ENCODE measurements at places on chromosomes 7 and 10.

DNA sequence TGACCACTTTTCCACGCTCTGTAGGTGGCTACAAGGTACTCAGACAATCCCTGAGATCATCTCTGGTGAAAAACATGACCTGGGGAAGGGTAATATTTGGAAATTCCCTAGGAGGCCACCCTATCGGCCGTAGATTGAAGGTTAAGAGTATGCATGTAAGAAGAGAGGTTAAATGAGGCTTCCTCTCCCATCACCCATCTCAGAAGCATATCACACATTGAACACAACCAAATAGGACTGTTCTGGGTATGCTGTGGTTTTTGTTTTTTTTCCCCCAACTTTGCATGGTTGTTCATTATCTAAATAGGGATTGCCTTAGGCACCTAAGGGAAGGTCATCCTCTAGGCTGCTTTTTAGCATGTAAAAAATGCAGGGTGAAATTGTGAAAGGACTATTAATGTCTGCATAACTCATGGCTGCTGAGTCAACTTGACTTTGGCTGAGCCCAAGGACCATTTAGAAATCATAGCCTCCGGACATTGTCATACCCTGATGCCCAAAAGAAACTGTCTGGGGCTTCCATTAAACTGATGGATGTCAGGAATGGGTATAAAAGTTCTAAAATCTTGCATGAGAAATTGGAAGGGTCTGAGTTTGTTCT lies 24.7 kb upstream of the ST8SIA6 start:
- DNase-seq: no peak

- no peak for DNase-seq
Observed at GRCh38 chr10:28180654-28181053, 122.2 kb downstream of the MPP7 start.

DNA sequence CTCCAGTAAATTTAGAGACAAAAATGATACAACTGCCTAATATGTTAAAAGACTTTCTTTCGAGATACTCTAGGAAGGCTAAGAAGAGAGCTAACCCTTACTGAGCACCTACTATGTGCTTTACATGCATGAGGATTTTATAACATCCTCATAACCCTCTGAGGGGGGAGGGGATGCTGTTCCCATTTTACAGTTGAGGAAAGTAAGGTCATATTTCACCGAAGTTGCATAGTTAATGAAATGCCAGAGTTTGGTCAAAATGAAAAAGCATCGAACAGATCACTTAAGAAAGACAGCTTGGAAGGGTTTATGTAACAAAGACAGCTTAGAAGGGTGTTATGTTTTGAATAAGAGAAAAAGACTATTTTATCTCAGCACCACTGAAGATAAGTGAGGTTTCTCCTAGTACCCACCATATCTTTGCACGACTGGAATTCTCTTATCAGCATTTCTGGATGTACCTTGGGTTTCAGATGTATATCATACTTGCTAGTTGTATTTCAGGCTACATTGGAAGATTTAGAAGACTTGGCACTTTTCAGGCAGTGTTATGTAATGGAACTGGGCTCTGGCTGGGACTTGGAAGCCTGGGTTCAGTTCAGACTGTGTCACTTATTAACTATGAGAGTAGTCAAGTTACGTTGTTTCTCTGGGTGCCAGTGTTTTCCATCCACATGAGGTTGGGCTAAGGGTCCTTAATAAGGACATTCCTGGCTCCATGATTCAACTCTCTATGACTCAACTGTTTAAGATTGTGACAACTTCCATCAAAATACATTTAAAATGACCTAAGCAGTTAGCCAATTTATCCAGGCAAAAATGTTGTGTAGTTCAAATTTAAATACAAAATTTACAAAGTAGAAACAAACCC lies 6.0 kb downstream of the RHOBTB1 start:
- no peak for DNase-seq

DNA sequence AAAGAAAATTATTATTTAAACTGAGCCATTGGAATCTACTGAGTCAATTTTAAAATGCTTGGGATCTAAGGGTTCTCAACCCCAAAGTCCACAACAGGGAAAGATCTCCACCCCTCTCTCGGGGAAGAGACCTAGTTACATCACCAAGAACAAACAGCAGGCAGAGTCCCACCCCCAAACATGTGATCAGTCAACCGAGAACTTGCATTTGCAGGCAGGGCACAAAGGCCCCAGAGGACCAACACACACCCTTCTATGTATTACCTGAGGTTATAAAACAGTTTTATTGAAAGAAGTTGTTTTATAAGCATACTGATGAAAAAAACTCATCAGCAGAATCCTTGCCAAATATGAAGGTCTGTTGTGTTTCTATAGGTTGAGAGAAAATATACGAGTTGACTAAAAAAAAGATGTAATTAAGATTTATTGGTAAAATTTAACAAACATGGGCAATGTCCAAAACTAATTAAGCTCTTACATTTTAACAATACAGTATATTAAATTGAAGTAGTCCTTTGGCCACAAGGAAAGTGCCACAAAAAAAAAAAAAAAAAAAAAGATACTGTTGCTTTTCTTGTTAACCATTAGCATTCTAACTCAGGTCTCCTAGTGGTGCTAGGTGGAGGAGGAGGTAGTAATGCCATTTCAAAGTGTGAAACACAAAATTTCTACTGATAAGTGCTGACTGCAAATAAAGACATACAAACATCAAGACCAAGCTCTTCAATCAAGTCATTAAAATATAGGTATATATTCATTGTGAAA lies 975 bp upstream of the USP54 start:
- DNase-seq: no peak

DNA sequence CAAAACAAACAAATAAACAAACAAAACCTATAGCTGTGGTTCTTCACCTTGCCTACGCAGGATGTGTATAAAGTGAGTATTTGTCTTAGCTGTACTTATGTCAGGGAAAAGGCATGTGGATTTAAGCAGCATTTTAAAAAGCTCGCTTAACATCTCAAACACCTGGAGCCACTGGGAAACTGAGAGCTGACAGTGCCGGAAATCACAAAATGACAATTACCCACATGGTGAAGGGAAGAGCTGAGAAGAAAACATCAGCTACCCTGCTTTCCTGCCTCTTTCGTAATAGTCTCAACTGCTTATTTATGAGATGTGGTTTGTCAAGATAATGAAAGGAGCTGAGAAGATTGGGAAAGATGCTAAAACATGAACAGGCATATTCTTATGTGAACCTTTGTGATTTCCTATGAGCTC lies 31.1 kb upstream of the MSMB start:
- DNase-seq: no peak

DNA sequence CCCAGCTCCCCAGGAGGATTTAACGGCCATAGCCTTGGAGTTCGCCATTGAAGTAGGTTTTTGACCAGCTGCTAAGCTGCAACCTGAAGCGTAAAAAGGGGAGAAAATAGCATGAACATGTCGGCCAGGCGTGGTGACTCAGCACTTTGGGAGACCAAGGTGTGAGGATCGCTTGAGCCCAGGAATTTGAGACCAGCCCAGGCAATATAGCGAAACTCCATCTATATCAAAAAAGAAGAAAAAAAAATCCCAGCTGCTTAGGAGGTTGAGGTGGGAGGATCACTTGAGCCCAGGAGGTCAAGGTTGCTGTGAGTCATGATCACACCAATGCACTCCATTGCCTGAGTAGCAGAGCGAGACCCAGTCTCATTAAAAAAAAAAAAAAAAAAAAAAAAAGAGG lies 32.2 kb upstream of the MCU start:
- DNase-seq: no peak

GRCh38 chr7:110139056-110139455 lies 951.9 kb upstream of the LRRN3 start:
- no peak for DNase-seq

DNA sequence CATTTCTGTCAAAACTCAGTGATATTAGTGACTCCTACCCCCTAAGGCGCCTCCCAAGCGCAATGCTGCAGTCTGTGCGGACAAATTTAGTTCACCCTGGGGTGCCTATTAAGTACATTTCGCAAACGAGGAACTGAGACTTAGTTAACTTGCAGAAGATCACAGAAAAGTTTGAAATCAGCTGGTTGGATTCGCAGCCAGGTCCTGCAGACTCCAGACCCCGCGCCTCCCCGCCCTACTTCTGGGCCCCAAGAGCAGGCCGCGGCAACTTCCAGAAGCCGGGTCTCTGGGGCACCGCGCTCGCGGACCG lies 588 bp downstream of the CYREN start:
- no peak for DNase-seq

DNA sequence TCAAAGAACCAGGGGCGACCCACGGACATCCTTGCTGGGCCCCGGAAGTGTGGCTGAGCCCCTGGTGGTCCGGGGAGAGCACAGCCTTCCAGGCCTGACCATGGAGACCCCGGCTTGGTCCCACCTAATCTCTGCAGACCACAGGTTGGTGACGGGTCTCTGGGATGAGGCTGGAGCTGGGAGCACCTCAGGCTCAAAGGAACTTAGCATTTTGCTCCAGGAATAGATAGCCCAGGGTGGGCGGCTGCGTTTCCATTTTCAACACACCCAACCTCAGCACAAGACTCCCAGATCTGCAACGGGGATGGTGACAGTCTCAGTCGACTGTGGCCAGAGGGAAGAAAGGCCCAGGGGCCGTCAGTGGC lies 58.5 kb downstream of the FOXL3 start:
- DNase-seq: no peak

- no peak for DNase-seq
Observed at GRCh38 chr7:110253093-110253492, 837.8 kb upstream of the LRRN3 start.

DNA sequence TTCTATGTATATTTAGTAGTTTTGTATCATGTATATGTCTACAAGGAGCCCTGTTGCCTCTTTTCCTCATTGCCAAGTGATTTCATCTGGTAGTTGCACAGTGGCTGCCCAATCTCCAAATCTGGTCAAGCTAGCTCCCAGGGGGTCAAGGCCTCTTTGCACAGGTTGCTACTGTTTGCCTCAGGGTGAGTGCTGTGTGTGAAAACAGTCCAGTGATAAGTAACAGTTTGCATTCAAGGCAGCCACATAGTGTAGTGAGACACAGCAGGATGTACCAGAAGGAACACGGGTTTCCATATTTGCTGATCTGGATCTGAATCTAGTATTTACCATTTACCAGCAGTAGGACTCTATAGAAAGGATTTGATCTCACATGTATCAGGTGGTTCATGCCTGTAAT lies 13.3 kb upstream of the EPC1 start:
- no peak for DNase-seq

GRCh38 chr10:3716093-3716492 lies 68.9 kb downstream of the KLF6 start:
- no peak for DNase-seq

- DNase-seq: no peak
Observed at GRCh38 chr7:151621961-151622360, 102.3 kb upstream of the RHEB start.

GRCh38 chr7:563629-564170 lies 44.1 kb upstream of the PDGFA start:
- no peak for DNase-seq

DNA sequence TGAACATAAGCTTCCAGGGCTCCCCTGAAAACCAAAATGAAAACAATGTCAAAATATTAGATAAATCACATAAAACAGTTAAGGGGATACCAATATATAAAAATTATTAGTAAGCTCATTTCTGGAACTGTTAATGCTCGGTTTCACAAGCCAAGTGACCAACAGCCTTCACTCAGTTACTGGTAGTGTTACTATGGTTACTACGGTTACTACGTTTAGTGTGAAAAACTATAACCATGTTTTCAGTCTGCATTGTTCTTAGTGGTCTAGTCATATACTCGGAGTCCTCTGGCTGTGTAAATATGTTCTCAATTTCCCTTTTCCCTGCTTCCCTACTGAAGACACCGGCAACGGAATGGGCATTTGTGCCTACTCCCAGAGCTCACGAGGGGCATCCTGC lies 34.8 kb downstream of the HBP1 start:
- no peak for DNase-seq

- DNase-seq: no peak
Observed at GRCh38 chr7:100864263-100864845, 2.8 kb upstream of the TRIP6 start.

DNA sequence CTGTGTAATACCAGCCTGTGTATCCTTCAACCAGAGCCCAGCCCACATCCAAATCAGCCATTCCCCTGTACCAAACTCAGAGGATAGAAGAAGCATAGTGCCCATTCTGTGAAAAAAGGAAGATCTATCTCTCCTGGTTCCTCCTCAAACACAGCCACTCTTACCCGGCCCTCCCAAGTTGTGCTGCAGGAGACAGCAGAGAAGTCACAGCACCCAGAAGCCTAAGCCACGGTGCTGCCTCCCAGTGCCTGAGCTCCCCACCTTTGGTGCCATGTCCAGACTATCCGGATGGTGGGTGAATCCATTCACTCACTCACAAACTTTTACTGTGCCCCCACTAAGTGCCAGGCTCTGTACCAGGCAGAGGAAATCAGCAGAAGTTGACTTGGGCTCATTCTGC lies 166.0 kb upstream of the ZMIZ1 start:
- DNase-seq: no peak

- no peak for DNase-seq
Observed at GRCh38 chr10:111171183-111171582, 94.4 kb downstream of the ADRA2A start.

GRCh38 chr7:111256391-111256790 lies 165.5 kb downstream of the LRRN3 start:
- no peak for DNase-seq

DNA sequence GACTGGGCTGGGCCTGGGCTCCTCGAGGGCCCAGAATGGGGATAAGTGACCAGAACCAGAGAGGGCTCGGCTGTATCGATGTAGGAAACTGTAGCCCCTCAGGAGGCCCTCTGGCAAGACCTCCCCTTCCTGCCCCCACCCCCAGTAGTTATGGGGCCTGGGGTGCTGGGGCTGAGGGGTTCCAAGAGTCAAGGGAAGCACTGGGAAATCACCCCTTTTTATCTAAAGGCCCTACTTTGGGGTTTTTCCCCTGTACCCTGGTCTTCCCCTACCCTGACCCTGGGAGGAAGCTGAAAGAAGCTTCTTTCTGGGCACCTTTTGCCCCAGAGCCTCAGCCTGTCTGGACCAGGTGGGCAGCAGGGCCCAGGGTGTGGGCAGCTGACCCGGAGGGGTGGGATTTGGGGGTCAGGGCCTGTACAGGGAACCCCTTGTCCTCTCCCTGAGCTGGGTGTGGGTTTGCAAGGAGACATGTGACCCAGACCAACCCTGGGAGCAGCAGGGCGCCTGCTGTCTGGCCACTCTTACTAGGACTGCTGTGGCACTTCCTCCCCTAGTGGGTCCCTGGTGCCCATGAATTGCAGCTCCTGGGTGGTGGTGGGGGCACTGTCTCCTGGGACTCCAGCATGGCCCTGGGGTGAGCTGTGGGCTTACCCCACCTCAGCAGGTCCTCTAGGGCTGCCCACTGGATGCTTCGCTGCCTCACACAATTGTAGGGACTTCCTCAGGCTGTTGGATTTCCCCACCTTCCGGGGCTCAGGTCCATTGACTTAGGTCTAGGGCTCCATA lies 1.5 kb downstream of the IRF5 start:
- no peak for DNase-seq

GRCh38 chr10:43057231-43057711 lies 19.6 kb upstream of the RET start:
- DNase-seq: no peak

GRCh38 chr7:33452805-33453502 lies 323.6 kb downstream of the BBS9 start:
- DNase-seq: no peak

DNA sequence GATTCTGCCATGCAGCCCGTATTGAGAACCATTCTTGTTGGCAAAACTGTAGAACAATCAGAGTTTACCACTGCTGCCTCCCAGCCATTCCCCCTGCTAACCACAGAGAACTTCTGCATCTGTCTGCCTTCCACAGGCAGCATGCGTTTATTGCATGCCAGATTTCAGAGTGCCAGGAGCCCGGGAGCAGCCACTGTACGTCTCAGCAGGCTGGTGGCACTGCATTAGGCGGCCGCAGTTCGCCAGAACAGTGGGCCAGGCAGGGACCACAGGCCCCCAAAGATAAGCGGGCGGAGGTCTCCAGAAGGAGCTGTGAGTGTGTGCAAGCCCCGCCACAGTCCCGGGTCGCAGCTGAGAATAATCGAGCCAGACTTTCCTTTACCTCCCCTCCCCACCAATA lies 31.8 kb downstream of the ZNF467 start:
- no peak for DNase-seq
